ENCODE measurements at places on chromosomes 1 and 21. TPM values are rescaled to one million over a fixed set of nuclear protein-coding genes. Genes with fewer than 3 reads are reported as not detected.

- peak; percentile 38 for DNase-seq
Measured at GRCh38 chr1:150233359-150234308, 2.3 kb downstream of the ANP32E start.

PLEKHN1 gene
- total RNA-seq, result 1.2 TPM

- no peak for DNase-seq
Measured at GRCh38 chr1:38464071-38464661, 395.4 kb downstream of the RRAGC start.

GRCh38 chr1:63713041-63713440, 60.8 kb upstream of the ROR1 start:
- DNase-seq, result no peak

DNA sequence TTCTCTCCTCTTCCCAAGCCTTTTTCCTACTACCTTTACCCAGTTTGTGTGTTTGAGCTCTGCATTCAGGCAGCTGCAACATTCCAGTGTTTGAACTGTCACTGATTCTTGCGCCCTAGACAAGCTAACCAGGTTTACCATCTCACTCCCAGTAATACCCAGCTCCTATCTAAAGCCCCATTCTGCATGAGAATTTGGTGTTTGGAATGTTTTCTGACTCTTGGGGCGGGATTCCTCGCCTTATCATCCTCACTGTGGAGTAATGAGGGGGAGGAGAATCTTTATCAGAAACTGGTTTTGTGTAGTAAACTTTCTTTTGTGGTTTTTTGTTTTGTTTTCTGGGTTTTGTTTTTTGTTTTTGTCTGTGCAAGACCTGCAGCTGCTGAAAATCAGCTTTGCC, 36.5 kb downstream of the NCF2 start:
- DNase-seq, result peak; percentile 14

- no peak for DNase-seq
Measured at GRCh38 chr21:46008893-46009621, 27.5 kb downstream of the COL6A1 start.

GRCh38 chr21:34545079-34545884, 33.3 kb upstream of the KCNE1 start:
- DNase-seq, result peak; percentile 70

GRCh38 chr1:32179193-32179442, 357 bp upstream of the TXLNA start:
- no peak for DNase-seq

EPHA10 gene
- 21.2 TPM for total RNA-seq

RGSL1 gene
- total RNA-seq, result 1.7 TPM

USH2A gene
- 2.2 TPM for total RNA-seq

- peak; percentile 56 for DNase-seq
Measured at GRCh38 chr1:147504801-147505311, 36.4 kb upstream of the BCL9 start.

DNA sequence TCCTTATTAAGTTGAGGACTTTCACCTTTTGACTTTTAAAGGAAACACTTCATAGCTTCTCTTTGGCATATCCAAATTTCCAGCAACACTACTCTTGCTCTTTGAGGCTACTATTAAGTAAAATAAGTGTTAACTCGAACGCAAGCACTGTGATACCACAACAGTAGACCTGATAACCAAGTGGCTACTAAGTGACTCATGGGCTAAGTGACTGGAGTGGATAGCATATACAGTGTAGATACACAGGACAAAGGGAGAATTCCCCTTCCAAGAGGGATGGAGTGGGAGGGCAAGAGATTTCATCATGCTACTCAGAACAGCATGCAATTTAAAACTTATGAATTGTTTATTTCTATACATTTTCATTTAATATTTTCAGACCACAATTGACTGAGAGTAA, 9.8 kb upstream of the KCNA3 start:
- no peak for DNase-seq

SYPL2 gene
- not detected for total RNA-seq

GRIK3 gene
- total RNA-seq, result 3.9 TPM

ASCL5 gene
- not detected for total RNA-seq

DNA sequence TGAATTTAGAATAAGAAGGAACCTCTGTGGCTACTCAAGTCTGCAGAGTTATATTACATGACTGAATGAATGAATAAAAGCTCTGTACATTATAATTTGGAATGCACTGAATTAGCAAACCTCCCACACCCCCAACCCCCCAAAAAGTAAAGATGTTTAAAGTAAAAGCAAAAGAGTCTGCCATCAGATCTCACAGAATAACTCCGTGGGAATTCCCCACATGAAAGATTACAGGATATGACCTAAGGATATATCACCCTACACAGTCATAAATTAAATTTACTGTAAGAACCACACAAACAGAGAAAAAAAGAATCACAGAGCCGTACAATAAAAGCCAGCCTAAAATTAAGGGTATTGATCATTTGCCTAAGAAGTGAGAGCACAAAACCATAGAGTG, 587.3 kb downstream of the PTPRC start:
- DNase-seq, result peak; percentile 4

ANKRD35 gene
- total RNA-seq, result 0.72 TPM

DNA sequence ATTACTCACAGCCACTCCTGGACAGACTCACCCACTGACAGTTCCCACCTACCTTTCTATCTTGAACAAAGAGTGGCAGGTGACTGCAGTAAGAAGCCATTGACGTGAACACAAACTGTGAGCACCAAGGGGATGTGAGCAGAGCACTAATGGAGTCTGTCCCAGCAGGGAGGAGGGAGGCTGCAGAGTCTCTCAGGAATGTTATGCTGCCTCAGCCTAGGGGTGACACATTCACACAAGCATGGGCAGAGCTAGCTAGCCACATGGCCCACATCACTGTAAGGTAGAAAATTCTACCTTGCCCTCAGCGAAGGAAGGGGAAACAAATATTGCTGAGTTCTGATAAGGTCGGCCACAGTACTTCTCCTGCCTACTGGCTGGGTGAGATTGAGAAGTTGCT, 56.8 kb upstream of the PTGFRN start:
- no peak for DNase-seq

CLIC6 gene
- 0.96 TPM for total RNA-seq

GRCh38 chr1:216186816-216187215, 236.4 kb downstream of the USH2A start:
- peak; percentile 7 for DNase-seq

All from umbilical cord (tissue), 2 donors.